ENCODE measurements at places on chromosomes 6 and 20. TPM values are rescaled to one million over a fixed set of nuclear protein-coding genes. Genes with fewer than 3 reads are reported as not detected.

DNA sequence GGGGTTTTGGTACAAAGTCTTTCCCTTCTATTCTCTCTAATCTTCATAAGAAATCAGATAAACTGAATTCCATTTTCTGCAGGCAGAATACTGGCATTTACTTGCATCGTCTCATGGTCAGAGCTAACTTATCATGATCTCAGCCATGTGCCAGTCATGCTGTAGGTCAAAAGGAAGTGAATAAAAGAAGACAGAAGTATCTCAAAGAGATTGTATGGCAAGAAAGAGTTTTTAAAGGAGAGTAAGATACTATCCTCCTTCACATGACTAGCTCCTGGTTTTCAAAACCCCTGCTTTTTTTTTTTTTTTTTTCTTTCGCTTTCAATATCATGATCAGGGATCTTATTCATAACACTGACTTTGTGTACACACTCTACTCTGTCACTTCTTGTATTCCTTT is 398.3 kb downstream of the C6orf118 start:
- no peaks in the 10 kb centered on the region for H3K27me3 ChIP-seq
- H3K4me3 ChIP-seq = no peak overlapping the region
- H3K27ac ChIP-seq = no peak overlapping the region
- no peak for DNase-seq
- no peaks in the 10 kb centered on the region for H3K4me1 ChIP-seq
- no peaks in the 10 kb centered on the region for H3K36me3 ChIP-seq

GRCh38 chr6:85115376-85115775 is 334.5 kb upstream of the NT5E start:
- no peaks in the 10 kb centered on the region for H3K27me3 ChIP-seq
- no peak overlapping the region for H3K27ac ChIP-seq
- no peaks in the 10 kb centered on the region for H3K4me1 ChIP-seq
- no peaks in the 10 kb centered on the region for H3K36me3 ChIP-seq

- no peak overlapping the region for H3K4me3 ChIP-seq
- no peaks in the 10 kb centered on the region for H3K27me3 ChIP-seq
- H3K27ac ChIP-seq = no peak overlapping the region
- no peaks in the 10 kb centered on the region for H3K36me3 ChIP-seq
- no peaks in the 10 kb centered on the region for H3K4me1 ChIP-seq
These were observed 18.4 kb upstream of the PARD6B start for GRCh38 chr20:50712771-50713656.

DNA sequence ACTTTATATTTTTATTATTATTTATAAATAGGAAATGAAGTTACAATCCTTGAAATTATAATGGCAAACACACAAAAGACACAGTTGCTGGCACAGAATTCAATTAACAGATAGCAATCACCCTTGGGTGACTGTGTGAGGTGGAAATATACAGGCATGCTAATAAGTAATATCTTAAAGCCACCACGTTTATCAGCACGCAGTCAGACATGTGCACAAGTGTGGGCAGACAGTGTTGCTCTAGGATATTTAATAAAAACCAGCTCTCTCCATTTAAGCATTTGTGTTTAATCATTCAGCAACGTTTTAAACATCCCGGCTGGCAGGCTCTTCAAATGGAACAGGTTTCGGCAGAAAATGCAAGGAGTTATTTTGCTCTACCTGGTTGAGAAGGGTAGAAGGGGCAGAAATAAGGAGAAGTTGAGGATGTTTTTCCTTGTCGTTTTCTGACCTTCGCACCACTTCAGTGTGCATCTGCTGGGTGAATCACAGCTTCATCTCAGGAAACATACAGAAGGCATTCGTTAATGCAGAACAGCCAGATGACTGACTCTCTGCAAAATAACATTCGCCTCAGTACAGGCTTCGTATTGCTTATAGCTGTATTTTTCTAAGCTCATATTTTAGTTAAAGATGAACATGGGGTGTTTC is 585.1 kb downstream of the QKI start:
- no peaks in the 10 kb centered on the region for H3K4me1 ChIP-seq
- no peak for DNase-seq
- no peak overlapping the region for H3K27ac ChIP-seq
- no peak overlapping the region for H3K4me3 ChIP-seq
- no peaks in the 10 kb centered on the region for H3K36me3 ChIP-seq

DNA sequence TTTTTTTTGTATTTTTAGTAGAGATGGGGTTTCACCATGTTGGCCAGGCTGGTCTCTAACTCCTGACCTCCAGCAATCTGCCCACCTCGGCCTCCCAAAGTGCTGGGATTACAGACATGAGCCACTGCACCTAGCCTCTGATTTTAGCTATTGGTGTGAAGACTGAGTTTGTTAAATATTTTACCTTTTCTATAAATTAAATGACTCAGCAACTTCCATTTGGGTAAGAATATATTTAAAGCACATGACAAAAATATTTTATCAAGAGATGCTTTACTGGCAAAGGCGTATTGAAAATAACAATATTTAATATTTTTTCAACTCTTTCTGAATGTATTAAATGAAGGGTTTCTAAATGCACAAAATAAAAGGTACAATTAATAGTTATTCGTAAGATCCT is 158.7 kb upstream of the AGPAT4 start:
- no peak overlapping the region for H3K4me3 ChIP-seq
- H3K36me3 ChIP-seq = no peaks in the 10 kb centered on the region
- H3K27ac ChIP-seq = no peak overlapping the region
- peaks cover 3% of the 10 kb centered on the region for H3K4me1 ChIP-seq

GRCh38 chr6:113871975-113872374 is 14.8 kb downstream of the MARCKS start:
- H3K36me3 ChIP-seq = no peaks in the 10 kb centered on the region
- H3K4me1 ChIP-seq = no peaks in the 10 kb centered on the region
- DNase-seq = no peak
- H3K4me3 ChIP-seq = peak overlapping the region; percentile 14
- H3K27ac ChIP-seq = no peak overlapping the region
- no peaks in the 10 kb centered on the region for H3K27me3 ChIP-seq

- peak; percentile 14 for DNase-seq
- H3K36me3 ChIP-seq = no peaks in the 10 kb centered on the region
- H3K4me3 ChIP-seq = no peak overlapping the region
- H3K27me3 ChIP-seq = no peaks in the 10 kb centered on the region
- no peaks in the 10 kb centered on the region for H3K4me1 ChIP-seq
These were observed 851.0 kb upstream of the EPHA7 start for GRCh38 chr6:94270091-94270948.

GRCh38 chr6:91813641-91814040 is 1226.8 kb upstream of the MAP3K7 start:
- DNase-seq = no peak
- no peak overlapping the region for H3K4me3 ChIP-seq
- no peak overlapping the region for H3K27ac ChIP-seq
- no peaks in the 10 kb centered on the region for H3K27me3 ChIP-seq
- H3K4me1 ChIP-seq = no peaks in the 10 kb centered on the region

DNA sequence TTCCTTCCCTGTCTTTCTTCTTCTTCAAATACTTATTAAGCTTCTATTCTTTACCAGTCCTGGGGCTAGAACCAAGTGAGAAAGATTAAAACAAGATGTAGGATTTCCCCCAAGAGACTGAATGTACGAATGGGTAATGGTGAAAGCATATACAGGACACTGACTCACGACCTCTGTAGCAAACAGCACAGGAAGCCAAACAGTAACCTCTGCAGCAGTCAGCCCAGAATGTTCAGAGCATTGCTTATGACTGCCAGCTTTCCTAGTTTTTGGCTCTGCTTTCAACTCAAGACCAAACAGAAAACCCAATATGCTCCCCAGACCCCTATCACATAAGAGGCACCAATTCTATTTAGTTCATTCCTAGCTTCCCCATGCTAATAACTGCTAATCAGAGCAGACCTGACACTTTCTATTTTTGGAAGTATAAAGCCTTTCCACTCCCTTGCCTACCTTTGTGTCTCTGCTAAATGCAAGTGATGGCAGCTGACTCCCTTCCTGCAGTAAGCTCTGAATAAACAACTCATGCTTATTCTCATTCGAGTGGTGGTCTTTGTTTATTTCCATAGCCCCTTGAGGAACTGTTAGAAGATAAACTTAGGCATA is 690.6 kb downstream of the EPM2A start:
- DNase-seq = no peak
- H3K36me3 ChIP-seq = no peaks in the 10 kb centered on the region
- H3K4me1 ChIP-seq = no peaks in the 10 kb centered on the region
- H3K27me3 ChIP-seq = no peaks in the 10 kb centered on the region
- H3K27ac ChIP-seq = no peak overlapping the region

DNA sequence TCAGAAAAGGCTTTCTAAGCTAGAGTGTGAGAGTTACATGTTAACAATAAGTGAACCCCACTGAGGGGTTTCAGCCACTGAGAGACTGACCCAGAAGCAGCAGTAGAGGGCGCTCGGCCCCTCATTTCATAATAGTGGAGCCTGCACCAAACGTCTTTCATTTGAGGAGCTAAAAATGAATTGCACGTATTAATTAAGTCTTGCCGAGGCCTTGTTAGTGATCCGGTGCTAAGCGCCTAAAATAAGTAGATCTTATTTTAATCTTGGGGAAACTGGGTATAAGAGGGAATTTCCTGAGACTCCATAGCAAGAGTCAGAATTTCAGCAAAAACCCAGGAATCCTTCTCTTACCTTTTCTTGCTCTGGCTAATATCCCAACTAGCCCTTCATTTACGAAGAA is 209.7 kb downstream of the FARS2 start:
- H3K36me3 ChIP-seq = no peaks in the 10 kb centered on the region
- no peaks in the 10 kb centered on the region for H3K27me3 ChIP-seq
- no peak overlapping the region for H3K4me3 ChIP-seq
- H3K27ac ChIP-seq = no peak overlapping the region
- peak; percentile 37 for DNase-seq
- H3K4me1 ChIP-seq = no peaks in the 10 kb centered on the region

- H3K36me3 ChIP-seq = peaks cover 19% of the 10 kb centered on the region
- DNase-seq = no peak
- no peak overlapping the region for H3K27ac ChIP-seq
- no peaks in the 10 kb centered on the region for H3K27me3 ChIP-seq
- peaks cover 6% of the 10 kb centered on the region for H3K4me1 ChIP-seq
- H3K4me3 ChIP-seq = no peak overlapping the region
These were observed 4.8 kb downstream of the HELZ2 start for GRCh38 chr20:63568986-63569949.

- peaks cover 33% of the 10 kb centered on the region for H3K36me3 ChIP-seq
- DNase-seq = no peak
- no peak overlapping the region for H3K4me3 ChIP-seq
- H3K27ac ChIP-seq = no peak overlapping the region
These were observed 139.3 kb upstream of the SLC22A16 start for GRCh38 chr6:110615722-110616121.

GRCh38 chr6:132675002-132675401 is 16.0 kb upstream of the TAAR1 start:
- peaks cover 27% of the 10 kb centered on the region for H3K4me1 ChIP-seq
- H3K36me3 ChIP-seq = no peaks in the 10 kb centered on the region
- no peak overlapping the region for H3K27ac ChIP-seq
- H3K27me3 ChIP-seq = no peaks in the 10 kb centered on the region
- no peak for DNase-seq

DNA sequence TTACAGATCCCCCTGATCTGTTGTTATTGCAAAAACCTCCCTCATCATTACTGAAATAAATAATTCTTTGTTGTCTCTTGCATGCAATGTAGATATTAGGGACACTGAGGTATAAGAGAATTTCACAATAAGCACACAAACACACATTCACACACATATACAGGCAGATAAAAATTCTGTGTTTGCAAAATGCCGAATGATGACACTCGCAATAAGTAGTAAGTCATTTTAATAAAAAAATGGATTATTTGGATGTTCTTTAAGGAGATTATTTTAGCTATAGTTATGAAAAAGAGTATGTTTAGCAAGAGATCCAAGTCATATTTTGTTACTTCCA is 13.6 kb downstream of the DEFB114 start:
- no peak overlapping the region for H3K27ac ChIP-seq
- no peaks in the 10 kb centered on the region for H3K4me1 ChIP-seq
- no peaks in the 10 kb centered on the region for H3K36me3 ChIP-seq
- no peaks in the 10 kb centered on the region for H3K27me3 ChIP-seq
- no peak overlapping the region for H3K4me3 ChIP-seq
- no peak for DNase-seq

GRCh38 chr20:7723284-7723683 is 217.0 kb downstream of the HAO1 start:
- H3K4me3 ChIP-seq = no peak overlapping the region
- no peaks in the 10 kb centered on the region for H3K27me3 ChIP-seq
- DNase-seq = no peak
- no peaks in the 10 kb centered on the region for H3K4me1 ChIP-seq
- no peak overlapping the region for H3K27ac ChIP-seq
- H3K36me3 ChIP-seq = no peaks in the 10 kb centered on the region

GRCh38 chr6:169571123-169571962 is 130.5 kb downstream of the WDR27 start:
- DNase-seq = no peak
- H3K27ac ChIP-seq = no peak overlapping the region
- no peaks in the 10 kb centered on the region for H3K4me1 ChIP-seq
- peaks cover 4% of the 10 kb centered on the region for H3K36me3 ChIP-seq
- H3K27me3 ChIP-seq = no peaks in the 10 kb centered on the region
- H3K4me3 ChIP-seq = no peak overlapping the region

- H3K4me1 ChIP-seq = peaks cover 11% of the 10 kb centered on the region
- no peak overlapping the region for H3K4me3 ChIP-seq
- peaks cover 15% of the 10 kb centered on the region for H3K36me3 ChIP-seq
- H3K27me3 ChIP-seq = no peaks in the 10 kb centered on the region
- no peak overlapping the region for H3K27ac ChIP-seq
These were observed 2.1 kb downstream of the CTSZ start for GRCh38 chr20:59004763-59005522.

DNA sequence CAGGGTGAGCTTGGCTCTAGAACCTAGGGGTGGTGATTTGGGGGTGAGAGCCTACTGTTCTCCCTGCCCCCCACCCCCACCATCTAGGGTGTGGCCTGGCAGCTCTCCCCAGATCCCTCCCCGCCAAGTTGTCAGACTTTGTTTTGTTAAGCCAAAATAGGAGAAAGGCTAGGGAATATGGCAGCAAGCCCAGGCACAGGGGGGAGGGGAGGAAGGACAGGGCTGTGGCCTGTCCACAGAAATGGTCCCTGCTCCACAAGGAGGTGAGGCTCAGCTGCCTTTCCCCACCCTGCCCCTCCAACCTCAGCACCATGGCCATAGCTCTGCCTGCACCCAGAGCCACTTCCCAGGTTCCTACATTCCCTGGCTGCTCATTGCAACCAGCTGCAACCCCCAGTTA is 17.2 kb downstream of the SCUBE3 start:
- H3K36me3 ChIP-seq = no peaks in the 10 kb centered on the region
- no peaks in the 10 kb centered on the region for H3K4me1 ChIP-seq
- no peak for DNase-seq
- H3K4me3 ChIP-seq = no peak overlapping the region
- H3K27ac ChIP-seq = no peak overlapping the region

- peaks cover 18% of the 10 kb centered on the region for H3K4me1 ChIP-seq
- H3K27ac ChIP-seq = peak overlapping the region; percentile 74
- no peaks in the 10 kb centered on the region for H3K36me3 ChIP-seq
These were observed 49.5 kb downstream of the SOBP start for GRCh38 chr6:107539409-107539808.

The TNNC2 gene
- polyA plus RNA-seq = 10.9 TPM

The POM121L2 gene
- not detected for polyA plus RNA-seq

The SLC13A3 gene
- 3.7 TPM for polyA plus RNA-seq

The SPATA25 gene
- 17.3 TPM for polyA plus RNA-seq

The MMP24 gene
- 3.9 TPM for polyA plus RNA-seq

The RGS17 gene
- polyA plus RNA-seq = 2.4 TPM

The RAB23 gene
- polyA plus RNA-seq = 16.3 TPM

The RRAGD gene
- 60.9 TPM for polyA plus RNA-seq

The CALHM4 gene
- polyA plus RNA-seq = 0.13 TPM

The GLP1R gene
- polyA plus RNA-seq = 0.84 TPM

The MARCKS gene
- 97.6 TPM for polyA plus RNA-seq

The MAFB gene
- polyA plus RNA-seq = 8.8 TPM

Measured in large intestine (tissue), 12 donors.